ENCODE measurements at places on chromosomes 3 and 15. TPM values are rescaled to one million over a fixed set of nuclear protein-coding genes. Genes with fewer than 3 reads are reported as not detected.

GRCh38 chr15:92068121-92068520 is 214.6 kb downstream of the SLCO3A1 start:
- DNase-seq = no peak
- H3K4me3 ChIP-seq = no peak overlapping the region
- no peak overlapping the region for H3K27ac ChIP-seq
- H3K36me3 ChIP-seq = no peaks in the 10 kb centered on the region
- H3K4me1 ChIP-seq = no peaks in the 10 kb centered on the region
- no peaks in the 10 kb centered on the region for H3K27me3 ChIP-seq

DNA sequence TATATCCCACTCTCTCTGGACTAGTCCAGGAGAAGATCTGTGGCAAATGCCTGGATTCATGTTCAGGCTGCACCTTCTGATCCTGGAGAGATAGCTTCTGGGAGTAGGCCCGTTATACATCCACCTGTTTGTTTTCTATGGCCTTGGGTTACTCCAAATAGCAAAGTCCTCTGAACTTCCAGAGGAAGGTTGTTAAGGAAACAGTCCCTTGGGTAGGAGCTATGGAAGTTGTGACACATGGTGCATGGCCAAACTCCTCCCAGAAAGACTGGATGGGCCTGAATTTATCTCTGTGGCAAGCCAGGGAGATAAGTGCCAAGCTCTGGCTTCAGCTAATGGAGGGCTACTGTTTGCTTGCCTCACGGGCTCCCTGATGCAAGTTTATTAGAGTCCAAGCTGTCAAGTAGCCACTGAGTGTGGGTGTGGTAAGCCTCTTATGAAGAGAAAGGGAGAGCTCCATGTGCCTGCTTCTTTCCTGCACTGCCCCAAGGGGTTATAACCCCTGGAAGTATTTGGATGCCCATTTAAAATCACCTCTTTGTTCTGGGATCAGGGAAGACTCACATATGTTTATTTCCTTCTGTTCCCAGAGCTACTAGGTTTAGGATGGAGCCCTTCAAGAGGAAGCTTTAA is 328.7 kb upstream of the ATP11B start:
- no peak overlapping the region for H3K4me3 ChIP-seq
- H3K36me3 ChIP-seq = no peaks in the 10 kb centered on the region
- H3K27ac ChIP-seq = no peak overlapping the region
- H3K27me3 ChIP-seq = no peaks in the 10 kb centered on the region
- H3K4me1 ChIP-seq = no peaks in the 10 kb centered on the region
- DNase-seq = no peak

- no peak overlapping the region for H3K4me3 ChIP-seq
- DNase-seq = no peak
- no peaks in the 10 kb centered on the region for H3K36me3 ChIP-seq
- H3K4me1 ChIP-seq = no peaks in the 10 kb centered on the region
Observed at GRCh38 chr15:70437882-70438451, 325.4 kb downstream of the UACA start.

GOLGA8B gene
- total RNA-seq = 83.0 TPM

SEMA5B gene
- 2.9 TPM for total RNA-seq
